ENCODE measurements at places on chromosomes 16 and 17. TPM values are rescaled to one million over a fixed set of nuclear protein-coding genes. Genes with fewer than 3 reads are reported as not detected.

MARCHF10 gene
- total RNA-seq = not detected

DNA sequence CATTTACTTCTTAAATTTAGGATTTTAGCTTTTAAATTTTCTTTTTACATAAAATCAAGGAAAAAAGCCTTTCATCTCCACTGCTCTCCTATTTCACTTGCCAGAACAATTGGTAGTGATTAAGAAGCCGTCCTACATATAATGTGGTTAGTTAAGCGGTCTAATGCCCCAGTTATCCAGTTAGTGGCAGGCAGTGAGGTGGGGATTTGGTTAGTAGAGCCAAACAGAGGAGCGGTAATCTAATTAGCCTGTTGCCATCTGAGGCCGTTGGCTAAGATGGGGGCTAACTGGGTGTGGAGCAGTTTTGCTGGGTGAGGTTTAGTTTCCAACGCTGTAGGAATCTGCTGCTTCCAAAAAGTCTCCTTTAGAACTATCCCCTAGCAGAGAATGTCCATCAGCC, 22.4 kb downstream of the SNX11 start:
- H3K36me3 ChIP-seq = no peaks in the 10 kb centered on the region
- H3K4me3 ChIP-seq = no peak overlapping the region
- H3K27me3 ChIP-seq = peaks cover 2% of the 10 kb centered on the region
- no peak overlapping the region for H3K27ac ChIP-seq
- DNase-seq = no peak
- H3K4me1 ChIP-seq = peaks cover 18% of the 10 kb centered on the region

- no peak overlapping the region for H3K4me3 ChIP-seq
- no peaks in the 10 kb centered on the region for H3K4me1 ChIP-seq
- DNase-seq = no peak
These were observed 462.7 kb downstream of the WWOX start for GRCh38 chr16:78562111-78562510.

DNA sequence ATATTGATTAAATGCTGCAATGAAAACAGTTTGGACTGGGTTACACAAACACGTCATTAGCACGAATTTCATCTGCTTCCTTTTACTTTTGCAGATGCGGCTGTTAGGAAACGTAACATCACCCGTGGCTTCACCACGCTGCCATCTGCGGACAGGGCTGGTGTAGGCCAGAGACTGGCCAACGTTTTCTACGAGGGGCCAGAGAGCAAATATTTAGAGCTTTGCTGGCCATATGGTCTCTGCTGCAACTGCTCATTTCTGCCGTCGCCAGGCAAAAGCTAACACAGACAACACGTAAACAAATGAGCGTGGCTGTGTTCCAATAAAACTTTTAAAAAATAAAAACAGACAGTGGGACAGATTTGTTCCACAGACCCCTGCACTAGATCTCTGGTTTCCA, 96.6 kb downstream of the ENGASE start:
- no peaks in the 10 kb centered on the region for H3K4me1 ChIP-seq
- H3K27me3 ChIP-seq = peaks cover 2% of the 10 kb centered on the region
- DNase-seq = no peak
- H3K36me3 ChIP-seq = no peaks in the 10 kb centered on the region
- no peak overlapping the region for H3K27ac ChIP-seq
- H3K4me3 ChIP-seq = no peak overlapping the region

GRAPL gene
- 38.3 TPM for total RNA-seq

DNA sequence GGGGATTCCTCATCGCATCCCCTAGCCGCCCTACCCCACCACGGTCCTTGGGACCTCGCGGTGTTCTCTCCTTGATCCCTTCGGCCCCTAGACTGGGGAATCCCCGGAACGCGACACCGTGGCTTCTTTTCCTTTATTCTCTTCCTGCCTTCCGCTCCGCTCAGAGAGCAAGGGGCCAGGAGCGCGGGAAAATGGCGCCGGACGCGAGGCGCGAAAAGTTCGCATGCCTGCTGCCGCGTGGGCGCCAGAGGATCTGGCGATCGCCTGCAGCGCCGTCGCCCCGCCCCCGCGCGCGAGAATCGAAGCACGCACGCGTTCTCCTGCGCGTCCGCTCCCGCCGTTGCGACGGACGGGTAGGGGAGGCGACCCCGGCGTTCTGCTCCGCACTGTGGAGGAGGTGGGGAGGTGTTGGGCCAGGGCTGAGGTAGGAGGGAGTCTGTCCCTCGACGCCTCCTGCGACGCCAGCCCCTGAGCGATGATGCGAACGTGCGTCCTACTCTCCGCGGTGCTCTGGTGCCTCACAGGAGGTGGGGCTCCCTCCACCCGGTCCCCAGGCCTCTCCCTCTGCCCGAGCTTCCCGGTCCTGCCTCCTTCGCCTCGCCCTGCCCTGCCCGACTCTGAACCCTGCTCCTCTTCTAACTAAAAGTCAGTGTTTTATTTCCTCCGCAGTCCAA, at the start of gene ZPBP2:
Gene ZPBP2 (plus strand): TSS at position 323 of the 674 bp plus-strand sequence. CDS start 153 bp downstream, at position 476.
- peaks cover 6% of the 10 kb centered on the region for H3K27me3 ChIP-seq
- no peaks in the 10 kb centered on the region for H3K36me3 ChIP-seq
- no peak within 1 kb of the TSS for H3K4me3 ChIP-seq
- H3K4me1 ChIP-seq = peaks cover 3% of the 10 kb centered on the region
- no peak within 1 kb of the TSS for H3K27ac ChIP-seq
- DNase-seq = no peak

DNA sequence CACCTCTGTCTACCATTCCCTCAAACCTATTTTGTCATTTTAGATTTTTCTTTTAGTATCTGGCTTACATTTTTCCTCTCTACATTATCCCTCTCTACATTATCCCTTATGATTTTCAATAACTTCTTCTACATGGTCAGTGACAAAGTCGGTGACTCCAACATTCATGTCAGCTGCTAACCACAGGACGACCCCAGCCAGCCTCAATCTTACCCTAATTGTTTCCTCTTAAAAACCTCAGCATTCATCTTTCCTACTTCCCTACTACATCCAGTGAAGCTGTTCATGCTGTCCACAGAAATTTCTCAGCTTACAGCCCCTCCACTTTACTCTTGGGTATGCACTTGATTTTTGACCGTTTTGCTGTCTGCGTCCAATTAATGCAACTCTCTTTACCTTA, 8.3 kb downstream of the MYH10 start:
- H3K4me1 ChIP-seq = peaks cover 21% of the 10 kb centered on the region
- no peak for DNase-seq
- H3K4me3 ChIP-seq = no peak overlapping the region
- H3K36me3 ChIP-seq = peaks cover 32% of the 10 kb centered on the region

GRCh38 chr16:50161950-50162349, 8.8 kb downstream of the TENT4B start:
- H3K4me1 ChIP-seq = no peaks in the 10 kb centered on the region
- no peaks in the 10 kb centered on the region for H3K27me3 ChIP-seq
- H3K4me3 ChIP-seq = no peak overlapping the region
- DNase-seq = no peak
- H3K36me3 ChIP-seq = no peaks in the 10 kb centered on the region

- no peak for DNase-seq
- no peak overlapping the region for H3K4me3 ChIP-seq
- H3K4me1 ChIP-seq = peaks cover 36% of the 10 kb centered on the region
These were observed 3.7 kb upstream of the DRC7 start for GRCh38 chr16:57690782-57691471.

GRCh38 chr17:29591146-29591736, 1.7 kb upstream of the ANKRD13B start:
- H3K4me1 ChIP-seq = peaks cover 30% of the 10 kb centered on the region
- H3K27ac ChIP-seq = peak overlapping the region; percentile 57
- H3K36me3 ChIP-seq = peaks cover 7% of the 10 kb centered on the region
- DNase-seq = no peak
- H3K27me3 ChIP-seq = peaks cover 29% of the 10 kb centered on the region

DNA sequence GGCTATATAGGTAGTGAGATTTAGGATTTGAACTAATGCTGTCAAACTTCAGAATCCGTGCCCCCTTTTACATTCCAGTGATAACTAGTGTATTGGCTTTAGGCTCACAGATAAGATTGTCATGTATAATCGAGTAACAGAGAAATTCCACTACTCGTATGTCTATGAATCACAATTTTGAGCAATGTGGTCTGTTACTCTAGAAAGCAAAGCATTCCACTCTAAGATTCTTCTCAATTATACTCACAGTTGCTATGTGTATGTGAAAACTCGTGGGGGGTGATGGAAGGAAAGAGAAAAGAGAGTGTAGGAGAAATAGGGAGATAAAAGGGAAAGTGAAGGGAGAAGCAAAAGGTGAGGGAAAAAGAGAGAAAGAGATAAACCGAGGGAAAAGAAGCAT, 1175.1 kb upstream of the GOT2 start:
- H3K27ac ChIP-seq = no peak overlapping the region
- no peaks in the 10 kb centered on the region for H3K36me3 ChIP-seq
- H3K4me1 ChIP-seq = no peaks in the 10 kb centered on the region
- H3K27me3 ChIP-seq = no peaks in the 10 kb centered on the region
- DNase-seq = no peak

DNA sequence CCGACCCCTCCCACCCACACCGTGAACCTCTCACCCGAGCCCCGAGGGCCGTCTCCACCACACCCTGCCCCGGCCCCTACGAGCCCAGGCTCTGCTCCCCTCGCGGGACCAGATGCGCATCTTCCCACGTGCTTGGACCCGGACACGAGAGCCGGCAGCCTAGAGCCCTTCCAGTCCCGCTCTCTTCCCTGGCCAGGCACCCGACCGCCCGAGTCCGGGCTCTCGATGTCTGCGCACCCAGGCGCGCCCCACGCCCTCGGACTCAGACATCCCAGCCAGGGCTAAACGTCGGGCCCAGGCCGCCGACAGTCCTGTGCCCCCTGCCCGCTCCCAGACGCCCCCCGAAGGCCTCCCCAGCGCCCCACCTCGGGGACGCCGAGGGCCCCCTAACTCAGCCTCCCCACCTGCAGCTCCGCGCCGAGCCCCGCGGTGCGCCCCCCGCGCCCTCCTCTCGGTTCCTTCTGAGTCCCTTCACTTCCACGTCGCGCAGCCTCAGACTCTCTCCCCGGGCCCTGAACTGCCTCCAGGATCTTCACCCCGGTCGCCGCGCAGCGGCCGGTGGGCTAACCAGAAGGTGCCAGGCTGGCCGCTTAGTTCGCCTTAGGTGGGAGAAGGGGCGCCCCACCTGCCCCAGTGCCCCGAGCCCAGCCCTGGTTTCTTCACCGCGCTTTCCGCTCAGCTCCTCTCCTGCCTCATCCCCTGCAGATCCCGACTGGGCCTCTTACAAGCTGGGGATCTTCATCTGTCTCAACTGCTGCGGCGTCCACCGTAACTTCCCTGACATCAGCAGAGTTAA, 688 bp downstream of the ADAP2 start:
- H3K27me3 ChIP-seq = peaks cover 15% of the 10 kb centered on the region
- peak overlapping the region; percentile 89 for H3K4me3 ChIP-seq
- H3K27ac ChIP-seq = no peak overlapping the region
- peaks cover 12% of the 10 kb centered on the region for H3K4me1 ChIP-seq
- peaks cover 7% of the 10 kb centered on the region for H3K36me3 ChIP-seq

DNA sequence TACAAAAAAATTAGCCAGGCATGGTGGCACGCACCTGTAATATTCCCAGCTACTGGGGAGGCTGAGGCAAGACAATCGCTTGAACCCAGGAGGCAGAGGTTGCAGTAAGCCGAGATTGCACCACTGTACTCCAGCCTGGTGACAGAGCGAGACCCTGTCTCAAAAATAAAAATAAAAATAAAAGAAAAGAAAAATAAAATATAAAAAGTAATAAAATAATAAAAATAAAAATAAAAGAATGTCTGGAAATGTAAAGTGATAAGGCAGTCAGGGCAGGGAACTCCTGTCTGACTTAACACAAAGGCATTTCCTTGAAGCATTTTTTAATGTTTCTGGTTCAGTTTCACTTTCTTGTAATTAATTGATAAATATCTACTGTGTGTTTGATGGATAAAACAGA, 34.7 kb upstream of the DNAJA2 start:
- no peaks in the 10 kb centered on the region for H3K36me3 ChIP-seq
- no peaks in the 10 kb centered on the region for H3K4me1 ChIP-seq
- no peak overlapping the region for H3K27ac ChIP-seq
- no peak overlapping the region for H3K4me3 ChIP-seq

UBTF gene
- total RNA-seq = 63.8 TPM

CHST4 gene
- 0.13 TPM for total RNA-seq

DNA sequence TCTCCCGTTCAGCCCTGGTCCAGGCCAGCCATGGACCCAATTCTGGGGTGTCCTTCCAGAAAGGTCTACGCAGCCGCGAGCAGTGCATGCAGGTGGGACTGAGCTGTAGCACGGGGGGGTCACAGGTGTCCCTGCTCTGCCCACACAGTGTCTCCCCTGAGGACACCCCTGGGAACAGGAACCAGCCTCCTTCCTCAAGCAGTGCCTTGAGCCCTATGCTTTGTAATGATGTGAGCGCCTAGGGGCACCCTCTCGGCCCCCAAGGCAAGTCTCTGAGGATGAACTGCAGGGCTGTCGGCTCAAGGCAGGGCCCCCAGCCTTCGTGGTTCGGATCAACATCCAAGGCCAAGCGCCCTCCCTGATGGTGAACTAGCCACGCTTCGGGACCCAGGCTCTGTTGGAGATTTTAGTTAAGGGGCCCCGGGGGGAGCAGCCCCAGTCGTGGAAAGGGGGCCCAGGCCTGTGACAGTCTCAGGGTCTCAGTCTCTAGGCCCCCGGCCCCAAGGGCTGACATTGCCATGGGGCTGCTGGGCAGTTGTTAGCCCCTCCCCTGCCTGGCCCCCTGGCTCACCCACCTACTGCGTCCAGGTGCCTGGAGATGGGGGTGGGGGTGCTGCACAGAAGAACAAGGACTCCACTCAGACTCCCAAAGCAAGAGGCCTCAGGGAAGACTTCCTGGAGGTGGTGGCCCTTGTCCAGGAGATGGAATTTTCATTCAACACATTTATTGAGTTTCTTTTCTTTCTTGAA, 2.3 kb downstream of the IL17C start:
- no peak overlapping the region for H3K4me3 ChIP-seq
- no peak for DNase-seq
- peaks cover 21% of the 10 kb centered on the region for H3K27me3 ChIP-seq
- H3K4me1 ChIP-seq = no peaks in the 10 kb centered on the region
- no peak overlapping the region for H3K27ac ChIP-seq

GRCh38 chr16:55955424-55955823, 80.3 kb upstream of the CES5A start:
- H3K27me3 ChIP-seq = no peaks in the 10 kb centered on the region
- no peak overlapping the region for H3K27ac ChIP-seq
- H3K36me3 ChIP-seq = no peaks in the 10 kb centered on the region
- no peak overlapping the region for H3K4me3 ChIP-seq
- no peak for DNase-seq

DNA sequence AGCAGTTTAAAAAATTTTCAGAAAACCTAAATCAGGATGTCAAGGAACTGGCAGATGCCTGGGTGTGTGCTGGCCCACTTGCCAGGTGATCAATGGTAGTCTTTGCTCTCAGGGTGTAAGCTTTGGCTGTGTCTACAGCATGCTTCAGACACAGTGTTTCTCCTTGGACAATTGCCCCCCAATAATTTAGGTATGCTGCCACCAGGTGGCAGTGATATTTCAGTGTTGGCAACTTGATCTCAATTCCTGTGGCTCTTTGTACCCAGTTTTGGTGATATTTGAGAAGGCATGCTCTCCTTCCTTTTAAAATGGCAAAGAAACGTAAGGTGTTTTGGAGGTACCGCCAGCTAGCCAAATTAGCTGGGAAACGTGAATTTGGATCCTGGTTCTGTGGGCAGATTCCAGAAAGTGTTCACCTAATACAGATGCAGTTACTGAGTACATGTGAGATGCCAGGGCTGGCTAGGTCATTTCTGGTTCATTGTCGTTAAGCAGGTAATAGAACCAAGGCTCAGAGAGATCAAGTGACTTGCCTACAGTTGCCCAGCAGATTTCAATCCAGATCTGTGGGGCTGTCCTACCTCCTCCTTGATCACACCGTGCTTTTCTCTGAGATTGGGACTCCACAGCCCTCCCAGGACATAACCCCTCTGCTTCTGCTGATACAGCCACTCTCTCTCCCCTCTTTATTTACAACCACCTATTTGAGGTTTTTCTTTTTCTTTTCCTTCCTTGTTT, 155.6 kb upstream of the PLCG2 start:
- no peak overlapping the region for H3K4me3 ChIP-seq
- H3K36me3 ChIP-seq = peaks cover 33% of the 10 kb centered on the region
- H3K4me1 ChIP-seq = peaks cover 22% of the 10 kb centered on the region
- peaks cover 17% of the 10 kb centered on the region for H3K27me3 ChIP-seq
- H3K27ac ChIP-seq = peak overlapping the region; percentile 50
